ENCODE measurements at places on chromosomes 7 and 10.

GRCh38 chr7:36994456-36995112 is 270.3 kb upstream of the AOAH start:
- no peak for DNase-seq

- no peak for DNase-seq
Measured at GRCh38 chr7:14487701-14488395, 414.7 kb downstream of the DGKB start.

DNA sequence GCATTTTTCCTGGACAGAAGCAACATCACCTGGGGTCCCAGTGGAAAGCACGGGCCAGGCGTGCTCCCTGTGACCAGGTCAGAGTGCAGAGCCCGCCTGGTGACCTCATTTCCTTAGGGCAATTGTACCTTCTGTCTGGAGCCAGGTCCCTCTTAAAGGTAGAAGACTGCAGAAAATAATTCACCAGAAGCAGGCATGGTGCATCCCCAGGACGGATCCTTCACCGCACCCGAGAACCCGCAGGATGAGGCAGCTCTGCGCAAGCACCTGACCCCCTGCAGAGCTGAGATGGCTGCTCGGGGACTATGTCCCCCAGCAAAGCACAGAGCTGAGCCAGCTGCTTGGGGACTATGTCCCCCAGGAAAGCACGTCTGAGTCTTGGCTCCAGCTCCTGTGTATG is 557.6 kb downstream of the PTPRN2 start:
- no peak for DNase-seq

- DNase-seq = no peak
Measured at GRCh38 chr7:2675256-2675764, 12.7 kb upstream of the AMZ1 start.

GRCh38 chr7:133185512-133185911 is 67.4 kb upstream of the EXOC4 start:
- DNase-seq = no peak

- DNase-seq = peak; percentile 39
Measured at GRCh38 chr10:113073549-113074189, 123.6 kb downstream of the TCF7L2 start.

- DNase-seq = no peak
Measured at GRCh38 chr10:2874963-2875362, 192.4 kb upstream of the PFKP start.
